CD4-positive, alpha-beta T cell treated with Interleukin-15 for 4 hours (primary cell): ENCODE measurements at places on chromosomes 16 and 17.

DNA sequence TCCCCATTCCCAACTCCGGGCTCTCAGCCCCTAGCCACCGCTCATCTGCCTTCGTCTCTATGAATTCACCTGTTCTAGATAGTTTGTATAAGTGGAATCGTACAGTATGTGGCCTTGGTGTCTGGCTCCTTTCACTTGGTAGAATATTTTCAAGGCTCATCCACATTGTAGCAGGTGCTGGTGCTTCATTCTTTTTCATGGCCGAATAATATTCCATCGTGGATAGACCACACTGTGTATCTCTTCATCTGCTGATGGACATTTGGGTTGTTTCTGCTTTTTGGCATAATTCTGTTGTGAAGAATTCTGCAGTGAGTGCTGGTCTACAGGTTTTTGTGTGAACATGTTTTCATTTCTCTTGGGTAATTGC, 324.2 kb downstream of the SEC14L1 start:
- no peak for DNase-seq

- no peak for DNase-seq
Measured at GRCh38 chr17:8466873-8467272, 31.2 kb downstream of the NDEL1 start.

DNA sequence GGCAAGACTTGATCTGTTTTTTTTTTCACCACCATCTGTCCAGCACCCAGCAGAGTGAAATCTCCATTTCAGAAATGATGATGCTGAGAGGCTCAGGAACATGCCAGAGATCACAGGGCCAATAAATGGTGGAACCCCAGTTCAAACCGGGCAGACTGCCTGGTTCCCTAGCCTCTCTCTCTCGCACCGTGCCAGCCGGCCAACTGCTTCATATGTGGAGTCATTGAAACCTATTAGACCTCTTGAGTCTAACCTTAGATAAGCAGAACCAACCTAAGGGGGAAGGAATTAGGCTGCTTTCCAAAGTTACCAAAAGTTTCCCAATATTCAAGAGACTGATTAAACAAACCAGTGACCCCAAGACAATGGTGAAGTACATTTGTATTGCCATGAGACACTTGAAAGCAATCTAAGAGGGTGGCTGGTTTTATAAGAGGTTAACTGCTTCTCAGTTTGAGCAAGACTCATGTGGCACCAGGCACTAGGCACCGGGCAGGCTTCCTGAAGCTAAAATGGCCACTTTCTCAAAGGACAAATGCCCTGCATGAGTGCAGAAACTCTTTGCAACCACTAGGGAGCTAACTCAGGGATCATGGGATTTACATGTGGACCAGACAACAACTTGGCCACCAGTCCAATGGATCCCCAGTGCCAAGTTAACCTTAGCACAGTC, 18.4 kb downstream of the TOX3 start:
- DNase-seq, result no peak

DNA sequence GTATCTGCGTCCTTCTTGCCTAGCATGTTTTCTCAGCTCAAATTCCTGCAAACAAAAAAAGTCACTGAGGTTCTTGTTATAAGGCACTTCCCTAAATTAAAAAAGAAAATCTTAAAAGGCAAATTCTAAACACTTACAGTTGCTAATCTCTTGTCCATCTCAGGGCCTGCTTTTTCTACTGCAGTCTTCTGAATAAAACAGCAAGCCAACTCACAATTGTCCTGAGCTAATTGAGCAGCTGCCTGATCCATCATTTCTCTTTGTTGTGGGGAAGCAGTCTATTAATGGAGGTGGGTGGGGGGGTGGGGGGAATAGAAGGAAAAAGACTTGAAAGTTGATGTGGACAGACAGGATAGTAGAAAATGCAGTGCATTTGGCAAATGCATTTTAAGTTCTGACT, 27.0 kb downstream of the SETD6 start:
- DNase-seq, result no peak

DNA sequence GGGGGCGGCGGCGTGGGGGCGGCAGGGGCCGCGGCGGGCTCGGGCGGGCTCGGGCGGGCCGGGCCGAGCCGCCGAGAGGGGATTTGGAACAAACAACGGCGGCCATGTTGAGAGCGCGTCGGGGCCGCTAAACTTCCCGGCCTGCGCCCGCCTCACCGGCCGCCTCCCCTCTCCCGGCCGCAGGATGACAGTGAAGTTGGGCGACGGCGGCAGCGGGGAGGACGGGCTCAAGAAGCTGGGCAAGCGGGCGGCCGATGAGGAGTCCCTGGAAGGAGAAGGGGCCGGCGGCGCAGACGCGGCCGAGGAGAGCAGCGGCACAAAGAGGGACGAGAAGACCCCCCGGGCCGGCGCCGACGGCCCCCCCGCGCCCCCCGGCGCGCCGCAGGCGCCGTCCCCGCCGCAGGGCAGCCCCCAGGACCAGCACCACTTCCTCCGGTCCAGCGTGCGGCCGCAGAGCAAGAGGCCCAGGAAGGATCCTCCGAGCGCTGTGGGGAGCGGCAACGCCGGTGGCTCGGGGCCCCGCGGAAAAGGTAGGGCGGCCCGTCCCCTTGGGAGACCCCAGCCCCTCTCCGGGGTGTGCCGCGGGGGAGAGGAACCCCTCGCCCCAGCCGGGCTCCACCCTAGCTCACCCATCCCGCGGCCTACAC, 2.4 kb downstream of the CRAMP1 start:
- no peak for DNase-seq
